H1 (cell line): ENCODE measurements at places on chromosomes 6 and 20.
A peak's percentile ranks its signal among the peaks of the same experiment; 100 is the strongest.

DNA sequence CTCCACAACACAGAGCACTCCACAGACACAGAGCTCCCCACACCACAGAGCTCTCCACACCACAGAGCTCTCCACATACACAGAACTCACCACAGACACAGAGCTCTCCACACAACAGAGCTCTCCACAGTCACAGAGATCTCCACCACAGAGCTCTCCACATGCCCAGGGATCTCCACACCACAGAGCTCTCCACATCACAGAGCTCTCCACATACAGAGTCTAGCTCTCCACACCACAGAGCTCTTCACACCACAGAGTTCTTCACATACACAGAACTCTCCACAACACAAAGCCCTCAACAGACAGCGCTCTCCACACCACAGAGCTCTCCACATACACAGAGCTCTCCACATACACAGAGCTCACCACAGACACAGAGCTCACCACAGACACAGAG lies 55.3 kb downstream of the ERMARD start:
- DNase-seq, result no peak

GRCh38 chr6:17392978-17393891 lies at the start of gene CAP2:
CAP2 (plus strand) TSS chr6:17393595; CDS start chr6:17421556, 27,961 bp downstream.
- peak; percentile 83 for DNase-seq

GRCh38 chr20:50092436-50092835 lies 20.5 kb downstream of the UBE2V1 start:
- no peak for DNase-seq

GRCh38 chr6:40928307-40928706 lies 110.7 kb downstream of the UNC5CL start:
- no peak for DNase-seq

GRCh38 chr6:111198841-111199240 lies 111.5 kb downstream of the SLC16A10 start:
- DNase-seq, result no peak

GRCh38 chr6:64782877-64783276 lies 924.1 kb downstream of the EYS start:
- no peak for DNase-seq

DNA sequence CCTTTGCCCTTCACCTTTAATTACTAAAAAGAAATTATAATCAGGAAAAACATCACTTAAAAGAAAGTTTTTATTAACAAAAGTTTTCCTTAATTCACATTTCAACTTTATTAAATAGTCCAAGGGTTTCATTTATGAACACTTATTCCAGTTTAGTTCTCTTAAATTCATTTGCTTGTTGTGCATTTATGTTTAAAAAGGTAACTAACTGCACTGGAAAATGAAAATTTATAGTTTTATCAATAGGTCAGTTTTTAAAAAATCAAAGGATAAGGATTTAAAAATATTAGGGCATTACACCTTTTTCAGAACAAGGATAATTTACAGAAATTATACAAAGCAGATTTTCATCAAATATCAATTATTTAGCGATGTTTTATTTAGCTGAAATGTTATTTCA lies 958 bp upstream of the ATP5F1E start:
- no peak for DNase-seq

DNA sequence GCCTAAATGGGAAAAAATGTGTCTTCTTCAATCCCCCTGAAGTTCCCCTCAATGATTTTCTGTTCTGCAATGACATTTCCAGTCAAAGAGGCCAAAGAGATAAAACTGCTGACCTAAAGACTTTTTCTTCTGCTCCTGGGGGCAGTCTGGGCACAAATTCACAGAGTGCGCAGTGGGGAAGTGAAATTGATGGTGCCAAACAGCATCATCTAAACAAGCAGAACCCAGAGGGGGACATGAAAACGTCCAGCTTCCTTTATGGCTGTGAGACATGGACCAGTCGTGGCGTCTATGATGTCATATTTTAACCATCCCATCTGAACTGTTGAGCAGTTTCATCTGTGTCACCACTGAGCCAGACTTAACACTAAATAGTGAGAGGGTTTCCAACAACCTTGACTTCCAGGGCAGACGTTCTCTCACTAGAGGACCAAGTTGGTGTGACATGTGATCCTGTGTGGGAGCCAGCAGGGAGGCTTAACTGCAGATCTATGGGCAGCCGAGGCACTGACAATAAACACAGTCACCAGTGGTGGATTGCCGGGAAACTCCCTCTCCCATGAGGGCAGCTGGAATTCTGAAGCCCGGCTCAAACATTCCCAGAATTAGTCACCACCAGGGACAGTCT lies 12.4 kb downstream of the SCML4 start:
- DNase-seq, result no peak

DNA sequence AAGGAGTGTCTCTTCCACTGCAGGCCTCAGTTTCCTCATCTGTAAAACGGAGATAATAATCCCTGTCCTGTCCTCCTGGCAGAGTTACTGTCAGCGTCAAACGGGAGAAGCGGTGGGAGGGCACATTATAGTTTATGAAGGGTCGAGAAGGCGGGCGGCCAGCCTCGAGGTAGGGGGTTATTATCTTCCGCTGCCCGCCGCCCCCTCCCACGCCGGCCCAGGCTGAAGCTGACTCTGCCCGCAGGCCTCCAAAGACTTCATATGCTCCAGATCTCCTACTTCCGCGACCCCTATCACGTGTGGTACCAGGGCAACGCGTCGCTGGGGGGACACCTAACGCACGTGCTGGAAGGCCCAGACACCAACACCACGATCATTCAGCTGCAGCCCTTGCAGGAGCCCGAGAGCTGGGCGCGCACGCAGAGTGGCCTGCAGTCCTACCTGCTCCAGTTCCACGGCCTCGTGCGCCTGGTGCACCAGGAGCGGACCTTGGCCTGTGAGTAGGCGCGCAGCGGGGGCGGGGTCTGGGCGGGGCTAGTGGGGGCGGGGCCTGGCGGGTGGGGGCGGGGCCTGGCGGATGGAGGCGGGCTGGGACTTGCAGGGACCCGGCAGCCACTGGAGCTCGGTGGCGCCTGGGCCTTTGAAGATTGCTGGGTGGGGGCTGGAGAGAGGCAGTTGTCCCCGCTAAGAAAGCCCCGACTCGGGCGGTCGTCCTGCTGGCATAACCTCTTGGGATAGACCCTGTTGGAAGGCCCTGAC lies 2.8 kb downstream of the PROCR start:
- DNase-seq, result no peak

- DNase-seq, result no peak
Measured at GRCh38 chr6:29737707-29738630, 14.7 kb downstream of the HLA-F start.

GRCh38 chr20:16434062-16434664 lies 139.1 kb downstream of the KIF16B start:
- peak; percentile 63 for DNase-seq

DNA sequence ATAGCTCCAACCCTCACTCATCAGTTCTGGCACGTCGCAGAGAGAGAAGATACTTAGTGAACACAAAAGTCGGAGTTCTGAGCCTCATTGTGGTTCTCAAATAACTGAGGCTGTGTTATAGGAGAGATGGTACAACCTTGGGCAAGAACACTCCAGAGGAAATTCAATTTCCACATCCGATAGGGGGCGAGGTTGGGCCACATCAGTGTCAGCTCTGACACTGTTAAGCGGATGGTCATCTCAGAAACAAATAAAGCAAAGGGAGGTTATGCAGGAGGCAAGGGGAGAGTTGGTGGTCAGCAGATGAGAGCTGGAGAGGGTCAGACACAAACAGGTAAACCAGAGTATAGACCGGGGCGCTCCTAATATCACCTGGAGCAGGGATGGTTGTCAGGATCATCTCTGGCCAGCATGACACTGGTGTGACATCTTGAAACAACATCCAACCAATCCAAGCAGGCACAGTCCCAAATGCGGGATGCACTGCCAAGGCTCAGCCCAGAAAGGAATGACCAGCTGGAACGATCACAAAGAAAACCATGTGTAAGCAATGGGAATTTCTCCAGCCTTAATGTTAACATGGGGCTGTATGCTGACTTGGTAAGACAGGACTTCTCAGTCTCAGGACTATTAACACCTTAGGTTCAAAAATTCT lies 331.8 kb downstream of the HACE1 start:
- peak; percentile 69 for DNase-seq

- DNase-seq, result peak; percentile 71
Measured at GRCh38 chr6:13554929-13555333, 19.5 kb upstream of the SIRT5 start.

GRCh38 chr6:151240036-151240685 lies 394 bp downstream of the AKAP12 start:
- peak; percentile 85 for DNase-seq

GRCh38 chr6:155628306-155628705 lies 172.7 kb upstream of the NOX3 start:
- DNase-seq, result no peak

DNA sequence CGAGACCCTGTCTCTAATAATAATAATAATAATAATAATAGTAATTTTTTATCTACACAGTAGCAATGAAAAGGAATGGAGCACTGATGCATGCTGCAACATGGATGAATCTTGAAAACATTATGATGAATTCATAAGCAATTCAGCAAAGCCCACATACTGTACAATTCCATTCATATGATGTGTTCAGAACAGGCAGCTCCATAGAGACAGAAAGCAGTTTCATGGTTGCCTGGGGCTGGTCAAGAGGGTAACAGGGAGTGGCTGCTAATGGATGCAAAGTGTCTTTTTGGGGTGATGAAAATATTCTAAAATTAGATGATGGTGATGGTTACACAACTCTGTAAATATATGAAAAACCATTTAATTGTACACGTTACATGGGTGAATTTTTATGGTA lies 43.6 kb downstream of the SLC24A3 start:
- DNase-seq, result no peak

- DNase-seq, result no peak
Measured at GRCh38 chr6:155275808-155276480, 12.1 kb downstream of the CLDN20 start.

- no peak for DNase-seq
Measured at GRCh38 chr6:6943421-6943820, 164.3 kb upstream of the RREB1 start.

DNA sequence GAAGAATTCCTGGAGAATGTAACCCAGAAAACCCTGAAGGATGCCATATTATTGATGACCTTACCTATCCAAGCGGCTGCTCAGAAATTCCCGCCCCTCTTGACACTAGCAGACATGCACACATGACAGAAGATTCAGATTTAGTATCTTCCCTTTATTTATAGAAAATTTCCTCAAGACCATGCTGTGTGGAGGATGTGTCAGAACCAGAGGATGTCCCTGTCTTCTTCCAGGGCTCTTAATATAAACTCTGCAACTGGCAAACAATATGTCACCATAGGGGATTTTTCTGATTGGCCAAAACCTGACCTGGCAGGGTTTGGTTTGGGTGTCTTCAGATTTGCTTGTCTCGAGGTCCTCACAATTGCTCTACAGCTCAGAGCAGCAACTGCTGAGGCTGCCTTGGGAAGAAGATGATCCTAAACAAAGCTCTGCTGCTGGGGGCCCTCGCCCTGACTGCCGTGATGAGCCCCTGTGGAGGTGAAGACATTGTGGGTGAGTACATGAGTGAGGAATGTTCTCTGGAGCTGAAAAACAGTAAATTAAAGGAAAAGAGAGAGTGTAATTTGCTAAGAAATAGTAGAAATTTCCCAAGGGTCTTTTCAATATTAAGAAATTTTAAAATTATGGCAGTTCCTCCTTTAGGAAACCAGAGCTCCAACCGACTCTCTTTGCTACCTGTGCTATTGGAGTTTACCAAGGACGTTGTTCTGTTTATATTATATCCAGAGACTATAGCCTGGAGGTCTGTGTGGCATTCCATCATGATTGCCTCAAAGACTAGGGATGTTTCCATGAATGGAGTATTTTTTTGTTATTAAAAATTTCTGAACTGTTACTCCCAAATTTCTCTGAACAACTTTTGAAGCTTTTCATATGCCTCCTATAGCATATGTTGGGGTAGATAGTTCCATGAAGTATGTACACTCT lies at the start of gene HLA-DQA2:
Gene HLA-DQA2, plus strand, starts transcription at position 361 of the 930 bp plus-strand sequence. Its CDS starts 53 bp downstream, at position 414.
- DNase-seq, result no peak

DNA sequence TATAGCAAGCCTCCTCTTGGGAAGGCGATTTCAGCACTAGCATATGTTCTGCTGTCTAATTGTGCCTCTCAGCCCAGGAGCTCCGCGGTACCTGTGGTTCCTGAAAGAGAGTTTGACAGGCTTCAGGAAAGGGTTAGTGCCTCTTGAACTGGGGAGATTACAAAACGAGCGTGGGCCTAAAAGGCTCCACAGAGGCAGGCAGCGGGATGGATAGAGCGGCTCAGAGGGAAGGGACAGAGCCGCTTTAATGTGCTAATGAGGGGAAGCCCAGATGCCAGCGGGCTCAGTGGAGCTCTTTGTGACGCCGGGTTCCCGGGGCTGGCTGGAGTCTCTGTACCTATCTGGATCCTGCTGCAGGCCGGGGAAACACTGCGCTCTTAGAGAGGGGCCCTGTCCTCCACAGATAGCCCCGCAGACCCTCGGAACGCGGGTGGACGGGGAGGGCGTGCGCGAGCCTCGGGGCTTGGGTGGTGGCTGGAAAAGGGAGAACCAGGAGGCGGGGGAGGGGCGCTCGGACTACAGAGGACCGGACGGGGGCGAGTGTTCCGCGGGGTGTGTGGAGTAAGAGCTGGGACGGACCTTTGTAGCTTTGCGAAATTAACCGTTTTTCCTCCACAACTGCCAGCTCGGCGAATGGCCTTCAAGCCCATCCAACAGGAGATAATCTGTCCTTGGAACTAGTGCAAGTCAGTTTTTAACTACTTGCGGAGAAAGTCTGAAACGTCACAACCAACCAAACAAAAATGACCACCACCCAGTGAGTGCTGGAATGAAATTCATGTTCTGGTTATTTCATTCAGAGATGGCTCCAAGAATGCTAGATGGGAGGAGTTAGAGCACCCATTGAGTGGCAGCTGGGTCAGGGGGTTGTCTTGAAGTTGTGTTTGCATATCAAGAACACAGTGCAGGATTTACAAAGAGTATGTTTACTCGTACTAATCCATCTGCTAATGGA lies 13.0 kb downstream of the SLC35F1 start:
- no peak for DNase-seq

DNA sequence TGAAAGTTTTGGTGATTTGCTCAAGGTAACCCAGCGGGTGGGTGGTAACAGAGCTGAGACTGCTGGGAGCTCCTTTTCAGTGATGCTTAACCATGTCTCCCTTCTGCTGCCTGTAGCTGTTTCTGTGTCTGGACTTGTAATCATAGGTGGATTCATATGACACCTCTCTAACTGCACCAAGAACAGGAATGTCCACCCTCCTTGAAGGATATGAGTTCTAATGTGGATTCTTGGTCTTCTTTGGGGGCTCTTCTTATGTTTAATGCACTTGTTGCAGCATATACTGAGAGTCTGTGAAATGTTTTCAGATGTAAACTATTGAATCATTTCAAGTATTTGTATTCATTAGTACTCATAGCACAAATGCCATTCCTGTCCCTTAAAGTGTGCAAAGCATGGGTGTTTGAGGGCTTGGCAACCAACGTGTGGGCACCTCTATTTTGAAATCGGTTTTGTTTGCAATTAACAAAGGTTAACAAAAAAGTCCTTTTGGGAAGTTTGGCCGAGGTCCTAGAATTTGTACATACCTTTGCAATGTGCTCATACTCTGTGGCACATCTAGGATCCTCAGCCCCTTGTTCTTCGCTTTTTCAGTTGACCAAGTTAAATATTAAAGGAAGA lies 138.0 kb downstream of the SOX4 start:
- DNase-seq, result peak; percentile 37

GRCh38 chr6:119148098-119148824 lies 69.8 kb upstream of the FAM184A start:
- no peak for DNase-seq
